Caco-2 (cell line): ENCODE measurements at places on chromosomes 7 and 10.

- no peaks in the 10 kb centered on the region for H3K36me3 ChIP-seq
- H3K27me3 ChIP-seq, result no peaks in the 10 kb centered on the region
- H3K4me3 ChIP-seq, result no peak overlapping the region
These were observed 310.1 kb downstream of the MDFIC start for GRCh38 chr7:115232041-115232440.

DNA sequence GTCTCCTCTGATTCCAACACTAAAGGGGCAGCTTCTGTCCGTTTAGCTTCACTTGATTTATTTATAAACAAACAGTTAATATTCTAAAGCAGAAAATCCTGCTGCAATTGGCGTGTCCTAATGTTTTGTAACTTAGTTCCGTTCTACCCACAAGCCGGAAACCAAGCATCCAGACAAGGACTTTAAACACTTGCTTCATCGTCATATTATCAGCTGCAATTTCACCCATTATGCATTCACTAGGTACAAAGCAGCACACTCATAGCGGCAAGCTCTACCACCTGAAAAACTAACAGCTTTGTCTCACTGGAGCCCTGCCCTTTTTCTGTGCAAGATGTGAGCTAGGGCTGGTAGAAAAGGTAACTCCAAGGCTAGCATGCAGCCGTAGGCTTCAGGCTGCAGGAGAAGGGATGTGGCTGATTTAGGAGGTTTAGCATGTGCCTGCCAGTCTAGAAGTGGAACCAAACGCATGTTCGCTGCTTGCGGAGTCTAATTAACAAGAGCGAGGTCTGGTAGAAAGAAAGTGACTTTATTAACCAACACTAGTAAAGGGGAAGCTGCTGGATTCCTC, 43.7 kb upstream of the BPGM start:
- DNase-seq, result no peak
- H3K27me3 ChIP-seq, result no peaks in the 10 kb centered on the region; the same call in 1 of the 2 replicates
- no peak overlapping the region for H3K4me3 ChIP-seq
- peaks cover 7% of the 10 kb centered on the region; the same call in 1 of the 2 replicates for H3K4me1 ChIP-seq
- H3K27ac ChIP-seq, result no peak overlapping the region

- H3K27ac ChIP-seq, result peak overlapping the region; percentile 15
- H3K4me1 ChIP-seq, result peaks cover 16% of the 10 kb centered on the region
- peak; percentile 71 for DNase-seq
- no peaks in the 10 kb centered on the region for H3K36me3 ChIP-seq
- H3K4me3 ChIP-seq, result no peak overlapping the region
These were observed 80.2 kb upstream of the NEBL start for GRCh38 chr10:20977300-20977699.

DNA sequence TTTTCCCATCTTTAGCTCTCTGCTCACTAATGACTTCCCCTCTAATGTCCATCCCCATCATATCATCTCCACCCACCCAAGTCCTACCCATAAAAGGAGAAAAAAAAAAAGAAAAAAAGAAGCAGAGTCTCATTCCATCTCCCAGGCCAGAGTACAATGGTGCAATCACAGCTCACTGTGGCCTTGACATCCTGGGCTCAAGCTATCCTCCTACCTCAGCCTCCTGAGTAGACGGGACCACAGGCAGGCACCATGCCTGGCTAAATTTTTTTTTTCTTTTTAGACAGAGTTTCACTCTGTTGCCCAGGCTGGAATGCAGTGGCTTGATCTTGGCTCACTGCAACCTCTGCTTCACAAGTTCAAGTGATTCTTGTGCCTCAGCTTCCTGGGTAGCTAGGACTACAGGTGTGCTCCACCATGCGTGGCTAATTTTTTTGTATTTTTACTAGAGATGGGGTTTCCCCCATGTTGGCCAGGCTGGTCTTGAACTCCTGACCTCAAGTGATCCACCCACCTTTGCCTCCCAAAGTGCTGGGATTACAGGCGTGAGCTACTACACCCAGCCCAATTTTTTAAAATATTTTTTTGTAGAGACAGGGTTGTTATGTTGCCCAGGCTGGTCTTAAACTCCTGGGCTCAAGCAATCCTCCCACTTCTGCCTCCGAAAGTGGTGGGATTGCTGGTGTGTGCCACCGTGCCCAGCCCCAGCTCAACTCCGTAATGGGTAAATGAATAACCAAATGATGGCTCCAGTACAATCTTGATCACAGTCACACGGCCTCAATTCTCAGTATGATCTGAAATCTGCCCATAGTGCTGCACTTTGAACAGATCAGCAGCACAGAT, 24.6 kb upstream of the SGMS1 start:
- no peak overlapping the region for H3K4me3 ChIP-seq
- no peak for DNase-seq
- H3K36me3 ChIP-seq, result no peaks in the 10 kb centered on the region

DNA sequence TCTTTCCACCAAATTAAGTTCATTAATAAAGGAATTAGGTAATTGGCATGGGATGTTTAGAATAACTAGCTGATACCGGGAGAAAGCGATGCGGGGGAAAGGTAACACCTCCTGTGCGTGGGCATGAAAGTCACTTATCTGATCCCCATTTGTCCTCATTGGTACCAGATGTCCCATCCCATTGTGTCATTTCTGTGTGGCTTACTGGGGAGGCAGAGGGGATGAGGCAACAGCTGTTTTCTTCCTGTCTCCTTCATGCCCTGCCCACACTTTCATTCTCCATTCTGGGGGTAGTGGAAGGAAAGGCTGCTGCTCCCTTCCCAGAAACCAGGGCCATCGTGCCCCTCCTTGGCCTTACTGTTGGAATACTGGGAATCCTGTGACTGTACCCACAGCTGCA, 27.1 kb downstream of the EEPD1 start:
- no peaks in the 10 kb centered on the region for H3K27me3 ChIP-seq
- no peak overlapping the region for H3K27ac ChIP-seq
- no peak overlapping the region for H3K4me3 ChIP-seq
